Cerebellar nuclear complex (tissue), 1 donor: ENCODE measurements at places on chromosomes 5 and 9.

- no peak for DNase-seq
Measured at GRCh38 chr9:134533850-134534588, 107.6 kb upstream of the COL5A1 start.

DNA sequence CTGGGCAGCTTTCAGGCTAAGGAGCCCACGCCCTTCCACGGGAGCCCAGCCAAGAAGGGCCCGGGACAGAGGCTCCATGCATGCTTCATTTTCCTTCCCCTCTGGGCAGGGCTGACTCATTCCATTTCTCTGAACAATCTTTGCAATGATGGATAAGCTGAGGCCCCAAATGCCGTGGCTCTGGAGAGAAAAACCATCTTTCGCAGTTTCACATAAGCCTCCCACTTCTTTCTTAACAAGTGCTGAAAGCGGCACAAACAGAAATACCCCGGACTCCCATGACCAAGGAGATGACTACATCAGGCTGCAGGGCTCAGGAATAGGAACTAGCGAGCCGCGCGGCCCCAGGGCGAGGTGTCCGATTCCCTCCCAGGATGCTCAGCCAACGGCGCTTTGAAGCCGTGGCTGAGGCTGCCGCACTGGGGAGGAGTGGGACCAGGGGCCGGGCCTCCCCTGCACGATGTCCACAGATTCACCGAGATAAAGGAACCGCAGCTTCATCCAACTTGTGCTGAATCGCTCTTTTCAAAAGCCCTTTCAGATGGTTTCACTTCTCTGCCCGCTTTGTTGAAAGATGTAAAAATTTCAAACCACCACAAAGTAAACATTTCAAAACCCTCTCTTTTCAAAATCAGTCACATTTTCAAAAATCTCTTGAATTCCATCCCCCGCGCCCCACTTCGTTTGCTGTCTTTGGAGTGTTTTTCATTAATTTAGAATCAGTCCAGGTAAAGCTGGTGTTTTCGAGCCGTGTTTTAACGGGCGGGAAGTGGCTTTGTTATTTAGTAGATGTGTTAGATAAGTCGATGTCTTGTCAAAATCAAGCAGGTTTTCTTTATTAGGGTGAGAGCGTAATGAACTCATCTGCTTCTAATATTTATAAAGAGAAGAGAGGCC, 96.5 kb upstream of the LMX1B start:
- DNase-seq, result no peak

DNA sequence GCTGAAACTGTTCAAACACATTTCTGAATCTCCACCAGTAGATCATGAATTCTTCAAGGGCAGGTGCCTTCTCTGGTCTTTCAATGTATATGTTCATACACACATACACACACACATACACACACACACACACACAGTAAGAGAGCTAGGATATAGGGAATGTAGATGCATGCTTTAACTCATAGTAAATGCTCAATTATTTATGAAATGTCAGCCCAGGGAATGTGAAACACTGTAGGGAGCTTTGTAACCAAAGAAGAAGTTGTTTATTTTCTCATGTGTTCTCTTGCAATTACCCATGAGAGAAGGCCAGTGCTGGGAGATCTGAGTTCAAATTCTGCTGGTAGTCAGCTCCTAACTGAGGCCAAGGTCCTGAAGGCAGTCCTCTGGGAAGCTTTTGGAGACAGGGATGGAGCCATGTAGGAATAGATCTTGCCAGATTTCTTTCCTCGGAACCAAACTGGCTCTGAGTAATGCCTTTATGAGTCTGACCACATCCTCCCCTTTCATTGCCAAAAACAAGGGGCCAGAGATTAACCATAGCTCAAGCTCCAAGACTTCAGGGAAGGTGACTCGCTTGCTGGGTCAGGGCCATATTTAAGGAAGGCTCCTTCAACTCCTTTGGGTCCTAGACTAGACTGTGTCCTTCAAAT, 487.0 kb upstream of the TNC start:
- DNase-seq, result no peak

GRCh38 chr5:168042284-168043068, 249.0 kb upstream of the WWC1 start:
- no peak for DNase-seq

GRCh38 chr9:136152543-136152866, 33.8 kb upstream of the TMEM250 start:
- DNase-seq, result no peak

DNA sequence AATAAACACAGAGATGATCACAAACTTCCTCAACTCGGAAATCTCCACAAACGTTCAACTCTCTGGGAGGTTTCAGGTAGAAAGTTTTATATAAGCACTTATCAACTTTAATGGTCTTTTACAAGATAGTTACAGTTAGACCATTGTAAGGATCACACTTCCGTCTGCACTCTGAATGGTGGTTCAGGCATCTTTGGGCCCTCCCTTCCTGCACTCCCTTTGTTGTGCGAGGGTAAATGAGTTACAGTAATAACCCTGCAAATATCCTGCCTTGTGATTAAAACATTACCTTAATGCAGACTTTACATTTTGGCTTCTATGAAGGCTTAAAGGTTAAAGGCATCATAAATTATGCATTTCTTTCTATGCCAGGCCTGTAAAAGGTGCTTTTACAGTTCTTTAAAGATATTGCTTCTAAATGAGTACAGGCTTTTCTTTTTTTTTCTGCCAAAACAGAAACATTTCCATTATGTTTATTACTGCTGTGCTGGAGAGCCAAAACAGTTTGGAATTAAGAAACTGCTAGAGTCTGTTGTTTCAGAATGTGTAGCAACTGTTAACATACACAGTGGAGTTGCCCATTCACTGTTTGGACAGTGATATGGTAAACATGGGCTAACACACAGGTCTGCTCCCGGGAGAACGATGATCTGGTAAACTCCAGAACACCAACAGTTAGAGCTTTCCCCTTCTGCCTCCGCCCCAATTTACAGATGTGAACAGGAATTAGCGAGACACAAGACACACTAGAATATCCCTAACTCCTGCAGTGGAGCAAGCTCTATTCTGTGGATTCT, 1.1 kb downstream of the PRUNE2 start:
- no peak for DNase-seq

- DNase-seq, result no peak
Measured at GRCh38 chr5:83530193-83530592, 58.6 kb downstream of the VCAN start.

DNA sequence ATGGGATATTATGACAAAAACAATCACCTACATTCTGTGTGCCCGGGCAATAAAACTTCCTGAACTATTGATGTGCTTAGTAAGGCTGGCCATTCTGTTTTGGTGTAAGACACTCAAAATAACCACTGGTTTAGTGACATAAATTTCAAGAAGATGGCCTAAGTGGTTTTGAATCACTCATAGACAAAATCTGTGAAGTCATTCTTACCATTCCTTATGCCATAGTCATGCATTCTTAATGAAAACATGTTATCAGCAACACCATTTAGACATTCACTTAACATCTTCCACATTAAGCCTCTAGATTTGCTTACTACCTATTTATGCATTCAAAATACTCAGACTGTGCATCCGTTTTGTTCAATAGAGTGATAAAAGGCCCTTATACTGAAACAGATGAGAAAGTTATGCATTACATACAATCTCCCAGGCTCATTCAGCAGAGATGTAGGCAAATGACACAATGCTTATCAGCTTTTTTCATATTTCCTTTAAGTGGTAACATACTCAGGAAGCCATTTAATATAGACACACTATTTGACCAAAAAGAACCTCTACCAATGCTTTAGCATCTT, 848.8 kb upstream of the DMAC1 start:
- DNase-seq, result no peak

GRCh38 chr5:114191441-114191840, 170.4 kb upstream of the KCNN2 start:
- no peak for DNase-seq

DNA sequence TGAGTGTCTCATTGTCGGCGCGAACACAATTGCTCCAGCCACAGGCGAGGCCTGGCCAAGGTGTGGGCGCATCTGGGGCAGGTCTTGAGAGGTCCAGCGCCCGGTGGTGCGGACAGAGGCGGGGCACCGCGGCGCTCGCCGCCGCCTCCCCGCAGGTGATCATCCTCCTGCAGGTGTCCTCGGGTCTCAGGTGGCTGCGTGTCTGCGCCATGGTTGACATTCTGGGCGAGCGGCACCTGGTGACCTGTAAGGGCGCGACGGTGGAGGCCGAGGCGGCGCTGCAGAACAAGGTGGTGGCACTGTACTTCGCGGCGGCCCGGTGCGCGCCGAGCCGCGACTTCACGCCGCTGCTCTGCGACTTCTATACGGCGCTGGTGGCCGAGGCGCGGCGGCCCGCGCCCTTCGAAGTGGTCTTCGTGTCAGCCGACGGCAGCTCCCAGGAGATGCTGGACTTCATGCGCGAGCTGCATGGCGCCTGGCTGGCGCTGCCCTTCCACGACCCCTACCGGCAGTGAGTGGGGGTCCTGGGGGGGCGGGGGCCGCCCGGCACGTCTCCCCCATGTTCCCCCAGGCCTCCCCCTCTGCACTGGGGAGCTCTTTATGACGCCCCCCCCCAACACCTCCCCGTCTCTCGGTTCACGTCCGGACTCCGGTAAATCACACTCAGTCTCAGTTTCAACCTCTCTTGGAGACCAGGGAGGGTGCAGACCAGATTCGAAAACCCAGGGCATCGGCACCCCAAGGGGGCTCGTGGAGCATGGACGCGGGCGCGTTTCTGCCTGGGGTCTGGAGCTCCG, 446 bp downstream of the NXNL2 start:
- no peak for DNase-seq
